Mesendoderm (in vitro differentiated cells): ENCODE measurements at places on chromosomes 6 and 20.

- no peak overlapping the region for H3K27ac ChIP-seq
- DNase-seq, result no peak
- H3K4me1 ChIP-seq, result peaks cover 2% of the 10 kb centered on the region
- H3K4me3 ChIP-seq, result no peak overlapping the region
These were observed 42.7 kb upstream of the CLDN20 start for GRCh38 chr6:155221086-155221485.

DNA sequence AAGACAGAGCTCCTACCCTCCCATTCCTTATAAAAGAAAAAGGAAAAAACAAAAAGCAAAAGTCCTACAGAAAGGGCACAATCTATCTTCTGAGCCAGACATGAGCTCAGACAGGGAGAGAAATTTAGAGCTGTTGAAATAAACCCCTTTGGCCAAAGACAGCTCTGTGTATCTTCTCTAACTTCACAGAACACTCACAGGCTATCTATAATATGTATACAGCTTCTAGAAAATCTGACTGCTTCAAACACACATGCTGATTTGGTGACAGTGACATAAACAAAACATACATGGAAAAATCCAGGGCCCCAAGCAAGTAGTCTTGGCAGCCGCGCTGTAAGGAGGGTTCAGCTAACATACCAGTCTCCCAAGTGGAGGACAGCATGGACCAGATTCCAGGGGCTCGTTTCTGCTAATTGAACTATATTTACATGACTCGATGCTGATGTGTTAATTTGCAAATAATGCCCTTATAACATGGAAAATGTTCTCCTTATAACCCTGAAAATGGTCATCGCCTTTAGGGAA, 37.0 kb downstream of the MTFR2 start:
- DNase-seq, result no peak
- no peaks in the 10 kb centered on the region for H3K27me3 ChIP-seq
- no peaks in the 10 kb centered on the region for H3K4me1 ChIP-seq
- no peak overlapping the region for H3K27ac ChIP-seq

- peak; percentile 33 for DNase-seq
- no peaks in the 10 kb centered on the region for H3K4me1 ChIP-seq
- no peaks in the 10 kb centered on the region for H3K27me3 ChIP-seq
- no peak overlapping the region for H3K4me3 ChIP-seq
These were observed 441.9 kb downstream of the CD109 start for GRCh38 chr6:74137911-74138310.

- no peaks in the 10 kb centered on the region for H3K36me3 ChIP-seq
- no peak overlapping the region for H3K4me3 ChIP-seq
- H3K4me1 ChIP-seq, result no peaks in the 10 kb centered on the region
These were observed 28.9 kb downstream of the STX7 start for GRCh38 chr6:132483779-132484679.

- no peak overlapping the region for H3K27ac ChIP-seq
- no peak for DNase-seq
- H3K4me1 ChIP-seq, result peaks cover 1% of the 10 kb centered on the region
- H3K27me3 ChIP-seq, result no peaks in the 10 kb centered on the region
These were observed 178.0 kb downstream of the DTNBP1 start for GRCh38 chr6:15484821-15485220.

GRCh38 chr20:15332711-15333160, 995.3 kb upstream of the FLRT3 start:
- H3K36me3 ChIP-seq, result no peaks in the 10 kb centered on the region
- H3K27me3 ChIP-seq, result no peaks in the 10 kb centered on the region
- H3K4me1 ChIP-seq, result peaks cover 4% of the 10 kb centered on the region
- no peak for DNase-seq

DNA sequence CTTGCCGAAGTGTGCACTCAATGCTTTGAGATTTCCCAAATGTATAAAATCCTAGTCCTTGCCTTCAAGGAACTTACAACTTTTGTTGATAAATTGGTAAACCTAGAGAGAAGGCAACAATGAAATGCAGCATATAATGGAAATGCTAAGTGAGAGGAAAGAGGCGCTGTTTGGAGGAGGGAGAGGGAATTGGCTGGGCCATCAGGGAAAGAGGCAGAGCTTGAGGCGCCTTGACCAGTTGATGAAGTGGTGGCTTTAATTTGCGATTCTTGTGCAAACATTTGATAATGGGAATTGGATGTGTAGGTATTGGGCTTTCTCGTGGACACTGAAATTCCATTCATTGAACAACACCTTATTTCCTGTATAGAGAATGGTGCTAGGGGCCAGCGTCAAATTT, 1.9 kb upstream of the CDYL start:
- H3K36me3 ChIP-seq, result no peaks in the 10 kb centered on the region
- H3K4me1 ChIP-seq, result peaks cover 4% of the 10 kb centered on the region
- H3K27me3 ChIP-seq, result peaks cover 2% of the 10 kb centered on the region
- peak overlapping the region; percentile 34 for H3K27ac ChIP-seq

DNA sequence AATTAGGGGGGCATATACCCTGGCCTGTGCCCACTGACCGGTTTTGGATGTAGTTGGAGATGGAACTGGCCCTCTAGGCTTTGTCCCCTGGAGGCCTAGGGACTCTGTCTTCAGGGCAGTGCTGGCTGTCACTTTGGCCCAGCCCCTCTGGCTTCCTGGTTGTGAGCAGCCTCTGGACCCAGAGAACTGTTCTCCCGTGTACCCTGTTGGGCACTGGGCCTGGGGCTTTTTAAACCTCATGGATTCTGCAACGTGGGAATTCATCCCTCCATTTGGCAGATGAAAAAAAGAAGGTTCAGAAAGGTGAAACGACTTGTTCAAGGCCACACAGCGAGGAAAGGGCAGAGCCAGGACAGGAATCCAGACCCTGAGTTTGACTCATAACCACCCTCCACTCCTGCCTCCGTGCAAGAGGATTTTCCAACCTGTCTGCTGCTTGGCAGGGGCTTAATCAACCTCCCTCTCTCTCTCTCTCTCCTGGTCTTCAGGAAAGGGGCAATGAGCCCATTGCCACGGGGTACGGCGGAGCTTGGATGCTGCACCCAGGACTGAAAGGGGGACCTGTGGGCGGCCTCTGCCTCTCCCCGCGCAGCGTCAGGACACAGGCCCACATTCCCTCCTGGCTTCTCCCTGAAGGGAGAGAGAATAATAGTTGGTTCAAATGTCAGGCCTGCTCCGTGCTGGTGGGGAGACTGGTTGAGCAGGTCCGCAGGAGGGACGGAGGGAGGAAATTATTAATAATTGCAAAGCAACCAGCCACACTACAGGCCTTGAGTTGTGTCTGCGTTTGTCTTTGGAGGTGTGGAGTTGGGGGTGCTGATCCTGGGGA, 56.0 kb downstream of the CEBPB start:
- H3K27me3 ChIP-seq, result no peaks in the 10 kb centered on the region
- H3K27ac ChIP-seq, result no peak overlapping the region
- no peaks in the 10 kb centered on the region for H3K36me3 ChIP-seq
- no peak for DNase-seq
- no peak overlapping the region for H3K4me3 ChIP-seq
- H3K4me1 ChIP-seq, result no peaks in the 10 kb centered on the region

GRCh38 chr20:34295284-34295683, 7.9 kb downstream of the AHCY start:
- peaks cover 33% of the 10 kb centered on the region for H3K36me3 ChIP-seq
- H3K27ac ChIP-seq, result no peak overlapping the region
- no peak for DNase-seq
- H3K27me3 ChIP-seq, result no peaks in the 10 kb centered on the region

DNA sequence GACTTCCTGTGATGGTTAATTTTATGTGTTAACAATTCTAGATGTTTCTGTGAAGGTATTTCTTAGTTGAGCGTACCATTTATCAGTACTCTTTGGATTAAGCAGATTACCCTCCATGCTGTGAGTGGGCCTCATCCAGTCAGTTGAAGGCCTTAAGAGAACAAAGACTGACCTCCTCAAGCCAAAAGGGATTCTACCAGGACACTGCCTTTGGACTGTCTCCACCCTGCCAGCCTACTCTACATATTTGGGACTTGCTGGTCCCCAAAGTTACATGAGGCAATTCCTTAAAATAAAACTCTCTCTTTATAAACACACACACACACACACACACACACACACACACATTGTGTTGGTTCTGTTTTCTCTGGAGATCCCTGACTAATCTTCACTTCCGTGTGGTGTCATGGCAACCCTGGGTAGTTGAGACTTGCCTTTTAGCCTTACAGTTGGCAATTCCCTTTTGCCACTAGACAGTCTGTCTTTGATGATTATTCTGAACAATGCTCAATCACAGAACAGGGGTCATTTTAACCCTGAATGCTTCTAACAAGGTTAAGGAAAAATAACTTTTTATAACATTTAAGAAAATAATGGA, 32.2 kb downstream of the MRAP2 start:
- H3K27ac ChIP-seq, result no peak overlapping the region
- peaks cover 8% of the 10 kb centered on the region for H3K4me1 ChIP-seq
- no peak for DNase-seq

DNA sequence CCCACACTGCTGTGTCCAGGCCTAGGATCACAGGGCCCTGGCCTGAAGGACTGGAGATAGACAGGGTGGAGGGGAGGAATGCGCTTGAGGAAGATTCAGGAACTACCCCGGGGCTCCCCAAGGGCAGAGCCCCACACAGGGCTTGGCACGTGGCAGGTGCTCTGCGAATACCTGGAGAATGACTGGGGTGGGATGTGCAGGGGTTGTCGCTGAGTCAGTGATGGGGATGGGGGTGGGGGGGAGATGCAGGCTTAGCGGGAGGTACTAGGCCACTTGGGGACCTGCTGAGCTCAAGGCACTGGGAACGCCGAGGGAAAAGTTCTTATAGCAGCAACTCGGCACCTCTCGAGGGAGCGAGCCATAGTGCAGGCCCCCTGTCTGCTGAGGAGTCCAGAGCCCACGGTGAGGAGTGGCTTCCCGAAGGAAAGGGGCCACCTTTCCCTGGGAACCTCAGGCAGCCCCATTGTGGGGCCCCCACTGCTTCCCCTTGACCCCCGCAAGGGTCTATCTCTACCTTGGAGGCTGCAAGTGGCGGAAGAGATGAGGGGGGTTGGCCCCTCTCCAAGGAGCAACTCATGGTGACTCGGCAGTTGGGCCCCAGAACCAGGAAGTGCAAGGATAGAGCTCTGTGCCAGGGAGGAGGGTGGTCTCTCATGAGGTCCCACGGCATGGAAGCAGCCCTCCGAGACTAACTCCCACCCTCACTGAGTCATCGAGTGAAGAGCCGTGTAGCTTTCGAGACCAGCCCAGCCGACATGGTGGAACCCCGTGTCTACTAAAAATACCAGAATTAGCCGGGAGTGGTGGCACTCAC, 33.1 kb downstream of the SRC start:
- no peak overlapping the region for H3K4me3 ChIP-seq
- H3K27me3 ChIP-seq, result no peaks in the 10 kb centered on the region
- peak; percentile 58 for DNase-seq
